T-helper 1 cell (primary cell): ENCODE measurements at places on chromosomes 1 and 21.

GRCh38 chr1:59352065-59352464, 55.2 kb downstream of the FGGY start:
- no peak for DNase-seq

- DNase-seq = peak; percentile 72
These were observed 20.9 kb upstream of the NCMAP start for GRCh38 chr1:24535021-24535424.

GRCh38 chr21:40587736-40588346, 259.1 kb downstream of the DSCAM start:
- DNase-seq = no peak

DNA sequence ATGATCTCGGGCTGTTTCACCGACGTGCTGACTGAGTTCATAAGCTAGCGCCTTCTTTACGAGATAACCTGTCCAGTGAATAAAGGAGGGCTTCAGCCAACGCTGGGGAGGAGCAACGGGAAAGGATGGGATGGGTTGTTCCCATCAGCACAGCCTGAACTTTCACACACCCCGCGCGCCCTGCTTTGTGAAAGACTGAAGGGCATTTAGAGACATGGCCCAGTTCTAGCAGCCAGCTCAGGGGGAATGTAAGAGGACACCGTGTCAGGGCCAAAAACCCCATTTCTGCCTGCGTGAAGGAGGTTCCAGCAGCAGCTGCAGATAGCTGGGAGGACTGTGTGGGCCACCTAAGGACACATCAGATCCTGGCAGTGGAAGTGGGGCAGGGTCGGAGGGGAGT, 255.1 kb upstream of the RAB4A start:
- no peak for DNase-seq

DNA sequence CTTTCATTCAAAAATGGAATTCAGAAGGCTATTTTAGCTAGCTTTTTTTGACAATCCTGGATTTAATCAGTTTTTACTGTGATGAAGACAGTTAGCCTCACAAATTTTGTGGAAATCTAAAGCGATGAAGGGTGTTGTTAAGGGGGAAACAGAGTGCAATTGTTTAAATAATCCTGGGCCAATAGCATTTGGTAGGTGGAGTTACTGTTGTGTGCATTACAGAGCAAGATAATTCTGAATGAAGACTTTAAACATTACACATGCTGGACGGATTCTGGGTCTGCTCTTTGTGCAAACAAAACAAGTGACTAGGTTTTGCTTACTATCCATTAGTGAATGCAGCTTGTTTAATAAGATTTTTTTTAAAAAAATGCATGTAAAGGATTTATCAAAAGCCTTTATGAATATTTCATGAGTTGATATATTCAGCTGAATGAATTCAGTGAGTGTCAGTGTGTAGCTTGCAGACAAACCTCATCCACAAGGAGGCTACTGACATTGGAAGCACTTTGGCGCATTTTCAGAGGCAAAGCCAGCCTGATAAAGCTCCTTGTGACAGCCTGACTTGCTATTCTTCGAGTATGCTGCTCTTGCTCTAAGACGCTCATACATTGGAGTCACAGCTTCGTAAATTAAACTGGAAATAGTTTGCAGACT, 199.6 kb downstream of the PDE4B start:
- no peak for DNase-seq

GRCh38 chr1:174953285-174954072, 46.3 kb upstream of the CACYBP start:
- DNase-seq = no peak

DNA sequence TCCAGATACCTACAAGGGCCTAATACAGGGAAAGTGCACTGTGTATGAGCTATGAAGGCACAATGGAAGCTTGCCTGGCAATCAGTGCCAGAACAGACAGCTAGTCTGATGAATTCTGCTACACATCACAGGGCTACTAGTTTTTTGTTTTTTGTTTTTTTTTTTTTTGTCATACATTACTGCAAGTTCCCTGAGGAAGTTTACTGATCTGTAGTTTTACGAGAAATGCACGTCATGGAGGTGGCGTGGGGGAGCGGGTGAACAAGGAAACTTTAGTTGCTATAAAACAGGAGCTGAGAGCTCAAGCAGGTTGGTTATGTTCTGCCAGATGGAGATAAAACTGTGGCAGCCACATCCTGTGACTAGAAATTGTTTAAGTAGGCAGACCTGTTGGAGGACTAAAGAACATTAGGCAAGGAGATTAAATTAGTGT, 17.7 kb downstream of the PTPRC start:
- peak; percentile 83 for DNase-seq

DNA sequence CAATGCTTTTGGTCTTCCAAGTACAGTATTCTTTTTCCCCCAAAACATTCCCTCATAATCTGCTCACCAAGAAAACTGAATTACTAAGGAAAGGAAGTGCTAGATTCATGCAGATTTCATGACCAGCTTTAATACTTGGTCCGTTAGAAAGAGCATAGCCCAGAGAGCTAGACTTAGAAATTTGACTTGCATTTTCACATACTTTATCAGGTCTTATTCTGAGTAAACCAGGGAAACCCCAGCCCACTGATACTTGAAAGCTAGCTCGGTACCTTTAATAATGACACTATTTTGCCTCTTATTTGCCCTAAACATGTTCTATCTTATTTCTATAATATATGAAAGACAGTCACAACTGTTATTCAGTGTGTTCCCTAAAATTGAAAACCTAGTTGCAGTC, 204.5 kb downstream of the TTLL7 start:
- DNase-seq = no peak

- DNase-seq = no peak
These were observed 205.8 kb upstream of the LYPLAL1 start for GRCh38 chr1:218967836-218968235.

- DNase-seq = no peak
These were observed 46.3 kb upstream of the TMPRSS15 start for GRCh38 chr21:18449605-18450550.

GRCh38 chr1:198102454-198102827, 54.4 kb upstream of the NEK7 start:
- DNase-seq = no peak

DNA sequence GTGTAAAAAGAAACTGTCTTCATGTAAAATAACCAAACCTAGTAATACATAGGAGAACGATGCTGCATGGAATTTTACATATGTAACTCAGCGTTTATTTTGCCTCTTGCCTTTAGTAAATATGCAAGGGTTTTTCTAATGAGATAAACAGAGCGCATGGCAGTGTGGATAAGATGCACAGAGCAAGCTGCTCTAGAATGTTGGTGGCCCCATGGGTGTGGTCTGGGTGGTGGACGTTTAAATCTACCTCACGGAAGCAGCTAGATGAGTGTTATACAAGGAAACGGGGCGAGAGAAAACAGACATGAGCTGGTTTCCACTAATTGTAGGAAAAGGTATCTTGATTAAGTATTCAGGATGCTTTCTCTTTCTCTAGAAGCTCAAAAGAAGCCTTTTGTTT, 205.9 kb downstream of the DSCAM start:
- DNase-seq = no peak

- no peak for DNase-seq
These were observed 206.0 kb downstream of the CENPF start for GRCh38 chr1:214808845-214809460.

- DNase-seq = no peak
These were observed 122.3 kb downstream of the GRIK1 start for GRCh38 chr21:29817450-29817849.

- no peak for DNase-seq
These were observed 312.1 kb downstream of the BACH1 start for GRCh38 chr21:29610779-29611360.

DNA sequence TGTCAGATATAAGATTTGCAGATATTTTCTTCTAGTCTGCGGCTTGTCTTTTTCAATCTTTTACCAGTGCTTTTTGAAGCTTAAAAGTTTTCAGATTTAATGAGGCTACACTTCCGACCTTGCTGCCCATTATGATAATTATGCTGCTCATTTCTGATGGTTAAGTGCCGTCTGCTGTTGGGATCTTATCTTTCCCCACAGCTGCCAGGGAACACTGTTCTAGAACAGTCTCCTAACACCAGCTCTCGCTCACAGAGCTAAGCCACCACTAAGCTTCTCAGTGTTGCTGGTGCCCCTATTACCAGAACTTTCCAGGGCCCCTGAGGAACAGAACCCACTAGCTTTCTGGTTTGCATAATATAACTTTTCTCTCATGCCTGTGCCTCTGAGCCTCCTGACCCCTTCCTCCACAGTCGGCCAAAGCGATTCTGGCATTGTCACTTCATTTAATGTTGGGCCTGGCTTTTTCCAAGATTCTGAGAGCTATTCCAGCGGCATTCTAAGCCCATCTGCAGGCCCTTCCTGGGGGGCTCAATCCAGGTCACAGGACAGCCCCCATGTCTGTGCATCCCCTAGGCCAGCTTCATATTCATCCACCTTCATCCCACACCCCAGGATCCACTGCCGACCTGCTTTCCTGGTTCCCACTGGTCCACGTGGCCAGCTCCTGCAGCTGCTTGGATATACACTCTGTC, 237.0 kb downstream of the PTPRU start:
- no peak for DNase-seq

GRCh38 chr1:86521522-86521891, 25.4 kb upstream of the CLCA4 start:
- DNase-seq = no peak

- DNase-seq = no peak
These were observed 218.3 kb upstream of the SGIP1 start for GRCh38 chr1:66315671-66316070.

- no peak for DNase-seq
These were observed 10.3 kb downstream of the SLC6A17 start for GRCh38 chr1:110160538-110161100.

- DNase-seq = no peak
These were observed 4.0 kb downstream of the HYI start for GRCh38 chr1:43449708-43450069.

DNA sequence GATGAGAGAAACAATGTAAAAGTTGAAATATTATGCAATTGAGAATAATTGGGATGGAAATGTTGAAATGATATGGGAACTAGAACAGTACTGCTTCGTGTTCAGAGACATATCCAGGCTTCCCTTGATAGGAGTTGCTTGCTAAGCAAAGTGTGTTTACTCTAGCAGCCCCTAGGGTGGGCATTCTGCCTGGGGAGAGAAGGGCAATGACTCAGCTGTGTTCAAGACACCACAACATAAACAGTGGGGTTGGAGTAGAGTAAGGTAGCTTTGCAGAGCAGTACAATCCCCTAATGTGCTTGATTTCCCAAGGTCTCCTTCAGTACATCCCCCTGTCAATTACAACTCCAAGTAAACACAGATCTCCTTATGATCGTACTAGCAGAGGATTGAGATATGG, 4.8 kb upstream of the PCNX2 start:
- DNase-seq = no peak

- no peak for DNase-seq
These were observed 623.5 kb downstream of the MATN1 start for GRCh38 chr1:30099587-30100523.
